Activated T-cell treated with anti-CD3 and anti-CD28 coated beads for 48 hours (primary cell): ENCODE measurements at places on chromosomes 7 and 10.

DNA sequence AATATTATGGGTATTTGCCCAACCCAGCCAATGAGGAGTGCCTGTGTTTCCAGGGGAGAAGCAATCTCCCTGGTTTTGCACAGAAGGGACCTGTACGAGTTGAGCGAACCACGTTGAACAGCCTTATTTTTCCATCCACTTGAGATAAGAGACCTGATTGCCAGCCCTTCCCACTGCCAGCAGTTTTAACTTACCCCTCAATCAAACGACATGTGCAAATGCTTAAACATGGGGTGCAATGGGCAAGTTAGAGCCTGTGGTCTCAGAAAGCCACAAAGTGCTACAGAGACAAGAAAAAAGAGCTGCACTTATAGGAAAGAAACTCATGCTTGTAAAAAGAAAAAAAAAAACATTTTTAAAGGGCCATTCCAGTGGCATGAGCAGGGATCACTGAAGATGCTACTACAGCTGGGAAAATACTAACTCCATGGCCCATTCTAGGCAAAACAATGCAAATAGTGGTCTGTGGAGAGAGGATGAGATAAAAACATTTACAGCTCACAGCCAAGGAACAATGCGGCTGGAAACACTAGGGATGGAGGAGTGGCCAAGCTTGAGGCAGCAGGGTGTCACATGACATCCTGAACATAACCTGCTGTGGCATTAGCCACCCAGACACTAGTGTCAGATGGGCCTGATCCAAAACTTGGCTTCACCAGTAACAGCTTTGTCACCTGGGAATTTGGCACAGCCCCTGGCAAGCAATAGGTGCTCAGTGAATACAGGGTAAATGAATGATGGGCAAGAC lies 162.8 kb downstream of the ELMO1 start:
- DNase-seq = no peak

GRCh38 chr7:148266795-148267194 lies 323.8 kb upstream of the C7orf33 start:
- DNase-seq = no peak

DNA sequence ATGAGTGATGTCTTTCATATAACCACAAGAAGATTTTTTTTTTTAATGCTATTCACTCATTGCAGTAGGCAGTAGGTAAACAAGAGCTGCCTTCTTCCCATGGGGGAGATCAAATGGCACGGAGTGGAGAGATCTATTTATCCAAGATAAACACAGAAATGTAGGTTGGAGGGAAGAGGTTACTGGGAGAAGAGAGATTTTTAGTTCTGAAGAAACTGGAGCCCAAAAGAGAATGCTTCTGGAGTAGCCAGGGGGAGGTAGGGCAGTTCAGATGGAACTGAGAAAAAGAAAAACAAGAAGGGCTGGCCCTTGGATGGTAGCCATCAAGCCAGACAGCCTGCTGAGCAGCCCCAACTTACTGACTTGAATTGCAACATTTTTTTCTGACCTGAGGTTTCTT lies 270.1 kb upstream of the TPK1 start:
- no peak for DNase-seq

GRCh38 chr10:131947631-131948347 lies 33.9 kb downstream of the BNIP3 start:
- no peak for DNase-seq

DNA sequence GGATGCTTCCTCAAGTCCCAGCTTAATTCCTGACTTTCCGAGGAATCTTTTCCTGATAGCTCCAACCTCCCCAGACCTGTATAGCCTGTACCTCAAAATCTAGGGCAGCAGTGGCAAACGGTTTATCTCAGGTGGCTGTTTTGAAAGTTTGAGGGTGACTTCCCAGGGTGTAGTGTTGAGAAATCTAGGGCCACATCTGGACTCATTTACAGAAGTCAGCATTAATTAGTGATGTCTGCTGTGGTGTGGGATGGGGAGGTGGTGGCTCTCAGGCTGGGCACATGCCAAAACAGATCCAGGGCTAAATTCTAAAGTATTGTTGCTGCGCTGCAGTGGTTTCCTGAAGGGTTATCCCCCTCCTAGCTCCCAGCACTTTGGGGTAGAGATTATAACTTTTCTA lies 38.0 kb downstream of the UNC5B start:
- DNase-seq = no peak

DNA sequence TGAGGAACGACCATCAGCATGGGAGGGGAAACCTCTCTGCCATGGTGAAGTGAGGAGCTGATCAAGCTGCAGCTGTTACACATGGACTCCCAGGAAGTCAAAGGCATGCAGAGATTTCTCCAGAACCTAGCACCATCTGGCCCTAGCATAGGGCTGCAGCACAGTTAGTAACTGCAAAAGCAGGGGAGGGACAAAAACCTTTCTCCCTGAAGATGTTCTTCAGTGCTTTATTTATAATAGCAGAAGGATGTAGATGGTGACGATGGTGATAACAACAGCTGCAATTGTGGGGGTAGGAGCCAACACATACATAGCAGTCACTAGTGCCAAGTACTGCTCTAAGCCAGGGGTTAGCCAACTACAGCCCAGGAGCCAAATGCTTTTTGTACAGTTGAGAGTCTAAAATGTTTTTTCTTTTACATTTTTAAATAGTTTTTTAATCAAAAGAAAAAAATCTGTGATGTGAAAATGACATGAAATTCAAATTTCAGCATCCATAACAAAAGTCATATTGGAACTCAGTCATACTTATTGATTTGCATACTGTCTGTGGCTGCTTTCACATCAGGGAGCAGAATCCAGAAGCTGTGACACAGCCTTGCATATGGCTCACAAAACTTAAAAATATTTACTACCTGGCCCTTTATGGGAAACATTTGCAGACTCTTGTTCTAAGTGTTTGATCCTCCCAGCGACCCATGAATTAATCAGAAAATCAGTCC lies 299.5 kb downstream of the ELMO1 start:
- no peak for DNase-seq

DNA sequence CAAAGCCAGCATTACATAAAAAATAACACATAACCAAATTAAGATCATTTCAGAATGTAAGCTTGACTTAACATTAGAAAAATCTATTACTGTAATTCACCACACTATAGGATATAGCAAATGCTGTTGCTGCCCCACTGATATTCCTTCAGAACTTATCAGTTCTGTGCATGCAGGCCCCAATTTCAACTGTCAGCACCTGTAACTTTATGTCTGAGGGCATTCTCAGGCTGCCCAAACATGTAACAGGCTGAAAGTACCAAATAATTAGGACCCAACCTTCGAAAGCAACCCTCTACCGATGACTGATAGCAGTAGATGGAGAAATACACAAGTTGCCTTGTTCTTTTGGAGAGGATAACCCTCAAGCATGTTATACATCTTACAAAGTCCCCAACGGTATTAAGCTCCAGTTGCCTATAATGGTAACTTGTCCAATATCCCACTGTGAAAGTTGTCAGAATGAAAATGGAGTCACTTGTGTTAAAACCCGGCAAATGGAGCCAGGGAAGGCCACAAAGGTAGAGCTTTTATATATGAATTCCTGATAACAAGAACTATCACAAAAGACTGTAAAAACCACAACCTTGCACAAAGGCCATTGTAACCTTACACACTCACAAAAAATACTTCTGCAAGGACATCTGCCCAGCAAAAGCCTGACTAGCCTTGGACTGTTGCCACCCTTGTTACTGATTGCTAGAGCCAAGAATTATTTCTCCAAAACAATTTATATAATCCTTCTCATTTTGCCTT lies 66.9 kb upstream of the ZNF746 start:
- DNase-seq = no peak

- no peak for DNase-seq
These were observed 434.2 kb downstream of the PARD3 start for GRCh38 chr10:34380856-34381255.

DNA sequence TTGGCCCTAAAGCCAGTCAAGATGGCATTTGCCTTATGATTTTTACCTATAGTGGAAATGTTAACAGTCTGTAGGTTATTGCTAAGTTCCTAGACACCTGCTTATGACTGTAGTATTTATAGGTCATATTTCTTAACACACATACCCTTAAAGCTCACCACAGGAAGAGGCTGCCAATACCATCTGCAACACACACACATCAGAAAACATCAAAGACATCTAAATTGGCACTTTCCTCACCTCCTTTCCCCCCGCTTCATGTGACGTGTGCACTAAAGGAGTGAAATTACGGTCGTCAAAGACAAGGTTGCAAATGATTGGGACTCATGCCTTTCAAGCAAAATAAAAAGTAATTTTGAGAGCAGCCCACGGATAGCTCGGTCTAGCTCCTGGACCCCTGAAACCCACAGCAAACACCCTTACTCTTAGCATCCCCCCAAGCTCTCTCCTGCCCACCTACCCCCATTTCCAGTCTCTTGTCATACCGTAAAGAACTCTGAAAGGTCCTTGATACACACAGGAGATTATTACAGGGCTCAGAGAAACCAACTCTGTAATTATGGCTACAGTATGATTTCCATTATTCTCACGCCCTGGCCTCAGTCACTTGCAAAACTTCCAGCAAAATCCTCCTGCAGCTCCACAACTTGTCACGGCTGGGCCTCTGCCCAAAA lies 90.5 kb downstream of the PLXNA4 start:
- DNase-seq = no peak

DNA sequence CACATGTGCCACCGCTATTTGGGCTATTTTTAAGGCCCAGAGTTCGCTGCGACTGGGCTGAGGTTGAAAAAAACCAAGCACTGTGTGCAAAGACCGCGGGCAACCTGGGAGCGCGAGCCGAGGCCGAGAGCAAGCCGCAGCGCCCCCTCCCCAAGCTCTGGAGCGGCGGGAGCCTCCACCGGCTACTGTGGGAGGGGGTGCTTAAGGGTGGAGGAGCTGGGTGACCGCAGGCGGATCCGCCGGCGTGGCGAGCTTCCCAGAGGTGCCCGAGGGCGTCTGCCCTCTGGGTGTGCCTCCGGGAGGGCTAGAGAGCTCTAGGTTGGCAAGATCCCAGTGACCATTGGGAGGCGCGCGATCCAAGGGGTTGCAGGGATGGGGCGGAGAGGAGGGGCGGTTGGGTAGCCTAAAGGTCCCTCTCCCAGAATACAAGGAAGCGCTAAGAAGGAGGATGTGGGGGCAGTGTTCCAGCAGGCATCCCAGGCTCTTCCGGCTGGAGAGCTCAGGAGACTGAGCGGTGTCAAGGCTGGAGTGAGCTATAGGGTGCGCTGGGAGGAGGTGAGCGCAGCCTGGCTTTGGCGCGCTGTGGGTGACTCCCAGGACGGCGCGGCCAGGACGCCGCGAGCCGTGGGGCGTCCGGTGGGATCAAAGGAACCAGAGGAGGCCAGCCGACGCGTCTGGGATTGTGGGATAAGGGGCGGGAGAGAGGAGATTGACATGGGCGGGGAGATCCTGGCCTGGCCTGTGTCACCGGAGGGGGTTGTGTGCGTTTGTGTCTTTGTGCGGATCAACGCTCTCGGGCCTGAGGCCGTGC lies 8.0 kb downstream of the DLX5 start:
- DNase-seq = no peak

GRCh38 chr7:33964417-33965182 lies 59.3 kb downstream of the BMPER start:
- DNase-seq = no peak

DNA sequence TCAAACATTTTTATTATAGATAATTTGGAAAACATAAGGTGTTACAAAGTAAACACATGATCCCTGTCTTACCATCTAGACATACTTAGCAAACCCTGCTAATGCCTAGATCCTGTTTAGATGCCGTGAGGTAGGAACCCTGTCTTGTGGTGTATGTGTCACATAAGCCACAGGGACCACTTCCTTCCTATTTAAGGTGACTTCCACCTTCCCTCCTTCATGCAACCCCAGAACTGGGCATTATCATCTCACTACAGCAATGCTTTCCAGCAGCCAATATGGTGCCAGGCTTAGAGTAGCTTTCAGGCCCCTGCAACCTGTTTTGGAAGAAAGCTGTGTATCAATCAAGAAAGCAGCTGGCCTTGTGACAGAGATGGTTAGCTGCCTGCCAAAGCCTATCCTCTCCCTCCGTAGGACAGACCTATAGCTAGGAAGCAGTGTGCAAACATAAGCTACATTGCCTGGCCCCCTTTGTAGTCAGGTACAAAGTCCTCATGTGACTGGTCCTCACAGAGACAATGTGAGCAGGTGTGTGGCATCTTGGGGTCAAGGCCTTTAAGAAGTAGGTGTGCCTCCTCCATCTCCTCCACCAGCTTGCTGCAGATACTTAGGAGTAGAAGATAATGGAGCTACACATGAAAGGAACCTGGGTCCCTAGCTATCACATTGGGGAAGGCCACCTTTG lies 146.8 kb downstream of the SPAG6 start:
- no peak for DNase-seq

GRCh38 chr10:112258407-112258806 lies 24.8 kb upstream of the TECTB start:
- DNase-seq = no peak

- no peak for DNase-seq
These were observed 1.3 kb upstream of the SCRN1 start for GRCh38 chr7:29990931-29991330.

DNA sequence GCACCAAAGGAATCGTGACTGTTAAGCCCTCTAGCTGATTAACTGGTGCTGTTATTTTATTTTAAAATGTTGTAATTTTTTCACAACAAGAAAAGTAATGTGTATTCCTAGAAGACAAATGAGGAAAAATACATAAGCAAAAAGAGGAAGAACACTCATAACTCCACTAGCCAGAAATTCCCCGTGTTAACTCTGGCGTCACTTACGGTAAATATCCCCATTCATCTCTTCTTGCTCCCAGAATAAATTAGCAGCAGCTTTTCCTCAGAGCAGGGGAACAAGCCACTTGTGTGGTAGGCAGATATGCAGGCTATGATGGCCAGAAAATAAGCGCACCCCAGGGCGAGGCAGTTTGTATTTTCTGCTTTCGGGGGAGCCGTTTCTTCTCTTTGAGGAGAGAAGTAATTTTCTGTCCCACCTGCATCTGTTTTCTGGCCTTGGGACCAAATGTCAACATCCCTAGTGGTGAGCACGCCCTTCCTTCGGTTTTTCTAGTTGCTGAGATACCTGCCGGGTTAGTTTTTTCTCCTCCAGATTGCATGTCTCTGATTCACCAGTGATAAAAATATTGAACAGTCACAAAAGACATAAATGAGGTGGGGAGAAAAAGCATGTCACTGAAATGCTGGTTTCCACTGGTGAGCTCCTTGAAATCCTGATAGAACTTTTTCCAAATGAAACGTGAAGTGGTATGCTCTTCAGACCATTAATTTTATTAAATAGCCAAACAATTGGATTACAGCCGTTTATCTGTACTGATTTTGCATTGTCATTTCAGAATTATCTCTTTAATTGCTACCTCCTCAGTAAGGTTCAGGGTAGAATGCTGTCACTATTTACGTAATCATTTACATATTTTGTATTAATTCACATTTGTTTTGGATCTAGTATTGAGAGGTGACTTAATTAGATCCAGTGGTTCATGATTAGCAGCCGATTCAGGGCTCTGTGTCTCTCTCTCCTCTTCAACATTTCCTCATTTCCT lies 268.1 kb downstream of the CAMK1D start:
- no peak for DNase-seq

GRCh38 chr10:109933984-109934565 lies 10.8 kb upstream of the XPNPEP1 start:
- no peak for DNase-seq
